ENCODE measurements at places on chromosomes 5 and 9.

- DNase-seq: peak; percentile 81
Observed at GRCh38 chr9:97598461-97599288, 34.5 kb downstream of the TSTD2 start.

GRCh38 chr9:85744480-85744879 is 2.7 kb upstream of the AGTPBP1 start:
- DNase-seq: no peak

DNA sequence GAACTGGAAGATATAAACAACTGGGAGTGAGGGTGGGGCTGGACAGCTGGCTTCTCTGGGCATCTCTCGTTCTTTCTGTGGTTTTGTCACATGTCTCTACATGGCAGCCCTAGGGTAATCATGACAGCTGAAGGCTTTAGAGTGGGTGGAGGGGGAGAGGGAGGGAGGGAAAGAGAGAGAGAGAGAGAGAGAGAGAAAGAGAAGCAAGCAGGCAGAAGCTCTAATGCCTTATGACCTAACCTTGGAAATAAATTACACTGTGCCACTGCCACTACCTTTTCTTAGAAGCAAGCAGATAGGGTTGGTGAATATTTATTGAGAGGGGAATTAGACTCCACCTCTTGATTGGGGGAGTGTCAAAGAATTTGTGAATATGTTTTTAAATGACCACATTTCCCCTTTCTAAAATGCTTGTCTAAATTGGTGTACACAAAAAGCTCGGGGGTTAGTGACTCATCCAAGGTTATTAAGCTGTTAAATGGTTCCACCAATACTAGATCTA is 2.6 kb upstream of the DAPK1 start:
- DNase-seq: no peak

- DNase-seq: no peak
Observed at GRCh38 chr5:32773944-32774343, 62.8 kb downstream of the NPR3 start.

DNA sequence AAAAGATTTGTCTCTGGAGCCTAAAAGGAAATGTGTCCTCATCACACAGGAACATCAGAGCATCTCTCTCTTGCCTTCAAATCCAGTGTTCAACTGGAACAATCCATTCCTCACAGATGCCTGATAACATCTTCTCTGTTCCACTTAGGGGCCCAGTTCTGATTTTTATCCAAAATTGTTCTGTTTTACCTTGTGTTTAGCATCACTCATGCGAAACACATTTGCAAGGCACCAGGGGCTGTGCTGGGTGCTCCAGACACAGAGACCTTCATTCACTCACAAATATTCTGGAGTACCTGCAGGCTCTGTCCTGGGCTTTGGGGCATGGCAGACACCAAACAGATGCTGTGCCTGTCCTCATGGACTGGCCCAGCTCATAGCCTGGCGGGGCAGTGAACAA is 13.8 kb downstream of the GABBR2 start:
- DNase-seq: no peak

GRCh38 chr5:121429761-121430160 is 421.9 kb upstream of the FTMT start:
- DNase-seq: no peak

GRCh38 chr9:70567511-70567910 is 153.1 kb upstream of the KLF9 start:
- DNase-seq: no peak

DNA sequence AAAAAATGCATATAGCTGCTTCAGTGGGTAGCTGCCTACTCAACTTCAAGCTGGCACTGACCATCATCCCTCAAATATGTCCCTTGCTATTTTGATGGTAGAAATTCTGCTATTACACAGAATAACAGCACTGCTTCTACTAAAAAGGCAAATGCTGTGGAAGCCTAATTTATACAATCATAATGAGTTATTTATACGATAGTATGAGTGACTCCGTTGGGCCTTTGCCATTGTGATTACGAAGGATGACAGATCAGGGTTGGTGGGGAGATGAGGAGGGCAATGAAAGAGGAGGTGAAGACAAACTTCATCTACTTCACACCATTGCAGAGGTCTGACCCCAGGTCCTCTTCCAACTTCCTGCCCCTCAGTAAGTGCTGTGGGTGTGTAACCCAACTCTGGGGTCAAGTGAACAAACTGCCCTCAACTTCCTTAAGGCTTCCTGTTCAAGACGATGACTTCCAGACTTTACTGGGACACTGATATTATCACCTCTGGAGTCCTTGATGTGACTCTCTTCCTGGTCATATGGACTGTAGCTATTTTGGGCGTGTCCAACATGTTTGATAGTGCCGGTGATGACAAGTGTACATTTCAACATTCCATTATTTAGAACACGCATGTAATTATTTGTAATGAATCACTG is 74.1 kb upstream of the RPS23 start:
- no peak for DNase-seq

- DNase-seq: no peak
Observed at GRCh38 chr9:108160706-108161355, 671.3 kb upstream of the KLF4 start.

- no peak for DNase-seq
Observed at GRCh38 chr5:11905206-11905605, 960 bp upstream of the CTNND2 start.

GRCh38 chr9:99189186-99189585 is 32.6 kb downstream of the ALG2 start:
- no peak for DNase-seq

- DNase-seq: no peak
Observed at GRCh38 chr5:117496801-117497200, 922.2 kb upstream of the SEMA6A start.

DNA sequence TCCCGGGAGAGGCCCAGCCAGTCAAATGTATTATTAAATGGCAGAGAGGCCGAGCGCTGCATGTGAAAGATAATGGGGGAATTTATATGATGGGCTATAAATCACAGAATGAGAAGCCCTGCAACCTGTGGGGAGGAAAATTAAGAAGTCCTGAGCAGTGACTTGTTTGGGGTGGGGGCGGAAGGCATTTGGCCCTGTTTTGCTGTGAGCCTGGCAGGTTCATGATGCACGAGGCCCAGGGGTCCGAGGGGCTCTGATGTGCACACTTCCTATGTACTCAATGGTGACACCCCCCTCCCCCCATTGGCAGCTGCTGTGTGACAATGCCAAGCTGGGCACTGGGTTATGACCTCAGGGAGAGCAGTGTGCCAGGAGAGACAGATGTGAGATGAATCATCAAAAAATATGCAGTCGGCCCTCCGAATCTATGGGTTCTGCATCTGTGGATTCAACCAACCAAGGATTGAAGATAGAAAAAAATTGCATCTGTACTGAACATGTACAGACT is 13.7 kb upstream of the DAB2IP start:
- DNase-seq: no peak

GRCh38 chr9:72509635-72510034 is 11.8 kb upstream of the TMC1 start:
- DNase-seq: no peak

DNA sequence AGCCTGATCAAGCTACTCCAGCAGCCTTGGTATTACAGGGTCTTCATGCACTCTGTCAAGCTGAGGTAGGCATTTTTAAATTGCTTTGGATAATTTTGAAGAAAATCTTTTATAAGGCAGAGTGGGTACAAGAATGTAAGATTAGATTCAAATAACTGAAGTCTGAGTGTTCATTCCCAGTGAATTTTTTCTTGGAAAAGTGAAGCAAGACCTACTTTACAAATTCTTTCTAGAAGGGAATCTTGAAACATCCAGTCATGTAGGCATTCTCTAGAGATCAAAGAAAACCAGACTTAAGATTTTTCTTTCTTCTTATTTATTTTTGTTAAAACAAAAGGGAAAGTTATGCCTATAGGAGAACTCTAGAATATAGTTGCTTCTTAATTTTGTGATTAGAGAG is 139.0 kb downstream of the FOCAD start:
- DNase-seq: no peak

GRCh38 chr5:126210955-126211354 is 212.3 kb upstream of the GRAMD2B start:
- DNase-seq: no peak

DNA sequence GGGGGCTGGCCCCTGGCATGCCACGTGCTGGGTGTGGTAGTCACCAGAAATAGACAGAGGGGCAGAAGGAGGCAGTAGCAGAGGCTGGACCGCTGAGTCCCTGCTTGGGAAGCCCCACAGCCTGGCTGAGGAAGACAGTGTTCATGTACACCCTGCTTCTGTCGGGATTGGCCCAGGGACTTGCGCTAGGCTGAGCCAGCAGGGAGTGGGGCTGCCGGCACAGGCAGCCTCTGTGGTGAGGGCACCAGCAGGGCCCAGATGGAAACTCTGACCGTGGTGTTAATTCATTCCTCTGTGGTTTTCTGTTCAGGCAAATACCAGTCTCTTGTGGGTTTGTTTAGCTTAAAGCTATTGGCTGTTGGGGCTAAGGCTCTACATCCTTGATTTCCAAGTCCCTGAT is 108.6 kb upstream of the RAD23B start:
- DNase-seq: peak; percentile 29

DNA sequence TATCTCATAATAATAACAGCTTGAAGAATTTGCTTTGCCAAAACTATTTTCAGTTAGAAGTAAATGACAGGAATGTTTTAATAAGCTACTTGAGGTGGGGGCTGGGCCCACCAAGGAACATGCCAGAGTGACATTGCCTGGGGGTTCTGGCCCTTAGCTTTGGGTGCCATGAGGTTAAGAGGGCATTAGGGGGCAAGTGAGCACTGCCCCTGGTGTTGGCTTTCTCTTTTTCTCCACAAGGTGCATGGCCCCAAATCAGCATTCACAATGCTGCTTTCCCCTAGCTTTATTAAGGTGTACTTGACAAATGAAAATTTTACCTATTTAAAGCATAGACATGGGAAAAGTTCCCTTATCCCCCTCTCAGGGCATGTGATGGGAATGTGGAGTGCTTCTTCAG is 305.4 kb downstream of the TENT4A start:
- no peak for DNase-seq

GRCh38 chr9:106419829-106420228 is 443.1 kb upstream of the ZNF462 start:
- DNase-seq: no peak

- peak; percentile 63 for DNase-seq
Observed at GRCh38 chr5:139648205-139649081, at the start of gene CXXC5. Gene CXXC5 (plus strand): TSS chr5:139648349. CDS start chr5:139680524, 32,175 bp downstream.

DNA sequence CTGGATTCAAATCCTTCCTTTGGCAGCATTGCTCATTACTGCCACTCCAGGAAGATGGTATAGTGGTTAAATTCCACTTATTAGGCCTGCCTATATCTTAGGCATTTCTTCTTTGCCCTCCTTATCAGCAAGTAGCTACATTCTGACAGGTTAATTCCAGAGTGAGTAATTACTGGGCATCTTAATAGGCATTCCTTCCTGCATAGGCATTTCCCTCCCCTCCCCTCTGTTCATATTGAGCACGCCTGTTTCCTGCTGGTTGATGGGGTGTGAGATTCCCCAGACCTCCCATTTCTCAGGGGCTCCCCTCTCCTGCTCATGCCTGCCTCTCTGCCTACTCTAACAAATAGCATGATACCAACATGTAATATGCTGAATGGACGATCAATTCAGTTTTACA is 305.9 kb downstream of the CYLC2 start:
- DNase-seq: no peak

- DNase-seq: no peak
Observed at GRCh38 chr9:93288341-93288740, 104.4 kb downstream of the WNK2 start.

DNA sequence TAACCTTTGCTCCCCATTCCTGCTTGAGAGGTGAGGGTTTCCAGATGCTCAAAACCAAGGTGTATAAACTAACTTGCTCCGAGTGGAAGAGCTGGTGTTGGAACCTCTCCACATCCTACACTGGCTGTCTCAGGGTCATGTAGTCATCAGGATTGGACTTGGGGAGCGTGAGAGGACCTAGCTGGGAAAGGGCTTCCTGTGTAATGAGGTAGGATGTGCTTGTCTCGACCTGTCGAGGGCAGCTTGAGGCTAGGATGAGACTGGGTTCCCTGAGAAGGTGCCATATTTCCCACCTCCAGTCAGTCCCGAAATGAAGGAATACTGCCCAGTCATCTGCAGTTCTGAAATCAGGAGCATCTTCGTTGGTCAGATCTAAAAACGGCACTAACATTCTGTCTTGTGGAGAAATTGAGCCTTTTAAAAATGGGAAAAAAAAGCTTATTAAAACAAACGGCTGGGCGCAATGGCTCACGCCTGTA is 1.3 kb downstream of the CCNI2 start:
- DNase-seq: no peak

GRCh38 chr5:53090229-53090628 is 19.3 kb downstream of the MOCS2 start:
- DNase-seq: peak; percentile 23

DNA sequence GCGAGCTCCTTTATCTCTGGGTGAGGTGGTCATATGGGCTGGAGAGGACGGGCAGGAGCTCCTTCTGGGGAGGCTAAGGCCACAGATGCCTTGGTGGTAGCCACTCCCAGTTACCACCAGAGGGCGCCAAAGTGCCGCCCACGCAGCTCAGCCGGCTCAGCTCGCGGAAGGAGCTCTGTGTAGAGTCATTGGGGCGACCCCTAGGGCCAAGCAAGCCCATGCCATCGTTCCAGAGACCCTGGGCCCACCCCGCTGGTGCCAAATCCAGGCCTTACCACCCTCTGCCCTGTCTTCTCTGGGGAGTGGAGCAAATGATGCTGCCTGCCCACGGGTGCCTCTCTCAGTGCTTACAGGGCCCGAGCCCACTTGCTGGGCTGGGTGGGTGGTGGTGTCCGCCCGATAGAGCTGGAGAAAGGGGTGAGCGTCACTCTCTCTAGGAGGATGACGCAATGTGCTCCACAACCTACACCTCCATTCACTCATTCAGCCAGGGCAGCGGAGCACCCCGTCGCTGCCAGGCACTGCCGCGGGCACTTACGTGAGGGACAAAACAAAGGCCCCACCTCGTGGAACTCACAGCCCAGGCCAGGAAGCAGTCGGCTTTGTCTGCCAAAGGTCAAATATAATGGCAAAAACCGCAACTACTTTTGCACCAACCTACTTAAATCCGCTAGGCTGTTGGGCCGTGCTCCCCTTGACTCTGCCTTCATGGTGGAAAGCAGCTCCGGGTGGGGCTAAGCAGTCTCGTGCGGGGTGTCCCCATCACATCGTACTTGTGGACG is 13.8 kb downstream of the TSPAN17 start:
- peak; percentile 85 for DNase-seq

DNA sequence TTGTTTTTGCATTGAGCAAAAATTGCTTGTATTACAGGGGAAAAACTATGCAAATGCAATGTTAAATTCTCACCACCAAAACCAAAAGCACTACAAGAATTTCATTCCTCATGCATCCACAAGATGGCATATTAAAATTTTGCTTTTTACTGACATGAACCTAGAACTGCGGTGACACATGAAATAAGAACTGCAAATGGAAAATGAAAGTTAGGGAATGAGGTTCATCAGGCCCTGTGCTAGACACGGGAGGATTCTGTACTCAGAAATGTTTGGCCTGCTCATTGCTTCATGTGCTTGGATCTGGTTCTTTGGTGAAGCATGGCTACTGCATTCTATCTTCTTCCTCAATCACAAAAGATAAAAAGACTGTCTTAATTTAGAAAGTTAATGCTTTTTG is 9.1 kb upstream of the RFK start:
- peak; percentile 22 for DNase-seq

DNA sequence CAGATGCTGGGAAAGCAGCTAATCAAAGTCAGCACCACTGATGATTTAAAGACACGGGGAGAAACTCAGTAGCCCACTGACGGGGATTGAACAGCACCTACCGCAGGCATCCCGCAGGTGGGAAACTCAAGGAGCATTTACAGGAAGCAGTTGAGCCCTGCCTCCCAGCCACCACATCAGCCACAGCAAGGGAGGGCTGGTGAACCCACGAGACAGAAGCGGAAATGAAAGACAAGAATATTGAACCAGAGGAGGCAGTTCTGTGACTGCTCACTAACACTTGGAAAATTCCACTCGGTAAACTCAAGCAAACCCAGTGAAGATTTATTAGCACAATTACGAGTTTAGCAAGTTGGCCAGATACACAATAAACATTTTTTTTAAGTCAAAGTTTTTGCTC is 10.6 kb upstream of the FAM163B start:
- DNase-seq: peak; percentile 52

Measured in activated CD4-positive, alpha-beta T cell treated with anti-CD3 and anti-CD28 coated beads for 48 hours (primary cell).